ACHN (cell line): ENCODE measurements at places on chromosomes 12 and 14.

- DNase-seq = no peak
These were observed 24.7 kb downstream of the INSM2 start for GRCh38 chr14:35558680-35559079.

DNA sequence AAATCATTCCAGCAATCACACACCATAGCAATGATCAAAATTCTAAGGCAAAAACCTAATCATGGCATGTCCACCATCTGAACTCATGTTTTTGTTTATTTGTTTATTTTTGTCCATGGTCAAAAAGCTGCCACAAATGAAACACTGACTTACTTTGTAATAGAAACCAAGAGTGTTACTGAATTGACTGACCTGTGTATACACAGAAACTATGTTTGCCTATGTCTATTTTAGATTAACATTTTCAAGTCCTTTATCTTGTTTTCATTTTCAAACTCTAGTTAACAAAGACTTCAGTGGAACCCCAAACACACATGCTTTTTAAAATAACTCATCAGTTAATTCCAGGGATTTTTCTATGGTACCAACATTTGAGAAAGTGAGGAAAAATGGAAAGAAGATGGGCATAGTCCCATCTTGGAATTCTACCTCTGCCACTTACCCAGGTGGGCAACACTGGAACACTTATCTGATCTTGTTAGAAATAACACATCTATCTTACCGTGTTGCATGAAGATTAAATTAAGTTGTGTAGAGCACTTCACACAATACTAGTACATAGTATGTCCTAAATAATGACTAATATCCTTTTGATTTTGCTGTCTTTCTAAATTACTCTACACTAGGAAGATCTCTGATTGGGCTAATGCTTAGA is 6.4 kb downstream of the LUM start:
- DNase-seq = no peak

DNA sequence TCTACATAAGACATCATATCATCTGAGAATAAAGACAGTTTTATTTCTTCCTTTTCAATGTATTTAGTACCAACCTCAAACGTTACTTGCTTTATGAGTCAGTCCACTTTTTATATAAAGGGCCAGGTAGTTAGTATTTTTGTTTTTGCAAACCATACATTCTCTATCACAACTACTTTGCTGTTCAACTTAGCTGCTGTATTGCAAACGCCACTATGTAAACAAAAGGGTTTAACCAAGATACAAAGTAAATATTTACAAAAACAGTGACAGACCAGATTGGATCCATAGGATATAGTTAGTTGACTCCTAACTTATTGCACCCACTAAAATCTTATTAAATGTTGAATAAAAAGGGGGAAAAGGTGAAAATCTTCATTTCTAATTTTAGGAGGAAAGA is 87.7 kb upstream of the FOXG1 start:
- DNase-seq = no peak

GRCh38 chr12:116910645-116911451 is at the start of gene FBXW8:
Gene FBXW8 (plus strand): TSS chr12:116910950. CDS start chr12:116911038, 88 bp downstream.
- DNase-seq = peak; percentile 83

GRCh38 chr14:98077176-98077575 is 1194.8 kb downstream of the BCL11B start:
- DNase-seq = no peak

DNA sequence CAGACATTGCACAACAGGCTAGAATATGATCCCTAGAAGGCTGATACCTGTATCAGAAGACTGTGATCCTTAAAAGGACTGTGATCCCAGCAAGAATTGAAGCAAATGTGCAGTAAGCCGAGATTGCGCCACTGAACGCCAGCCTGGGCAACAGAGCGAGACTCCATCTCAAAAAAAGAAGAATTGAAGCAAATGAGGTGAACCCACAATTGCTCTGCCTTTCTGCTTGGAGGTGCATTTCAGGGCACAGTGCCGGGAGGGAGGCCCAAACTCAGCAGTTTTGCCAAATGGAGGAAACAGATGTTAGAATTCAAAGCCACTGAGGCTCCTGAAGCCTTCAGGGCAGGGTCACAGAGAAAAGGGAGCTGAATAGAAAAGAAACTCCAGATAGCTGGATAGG is 61.1 kb upstream of the COCH start:
- no peak for DNase-seq

- DNase-seq = no peak
These were observed 471 bp downstream of the MTRFR start for GRCh38 chr12:123233505-123234308.

- DNase-seq = peak; percentile 59
These were observed 189.2 kb upstream of the RASSF8 start for GRCh38 chr12:25769082-25769945.

- peak; percentile 18 for DNase-seq
These were observed 26.6 kb downstream of the DDX51 start for GRCh38 chr12:132117558-132117875.

DNA sequence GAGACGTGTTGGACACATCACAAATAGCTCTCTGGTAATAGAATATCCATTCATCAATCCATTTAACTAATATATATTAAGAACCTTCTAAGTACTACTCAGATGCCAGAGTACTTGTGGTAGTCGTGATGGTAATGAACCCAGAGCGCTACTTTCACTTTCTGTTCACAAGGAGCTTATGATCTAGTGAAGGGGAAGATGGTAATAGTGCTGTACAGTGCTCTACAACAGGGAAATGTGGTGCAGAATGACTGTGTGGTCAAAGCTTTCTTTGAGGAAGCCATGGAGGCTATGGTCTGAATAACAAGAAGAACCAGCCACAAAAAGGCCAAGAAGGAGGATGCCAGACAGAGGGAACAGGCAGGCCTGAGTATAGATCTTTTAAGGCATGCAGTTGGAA is 212.0 kb downstream of the PTPRO start:
- peak; percentile 61 for DNase-seq

DNA sequence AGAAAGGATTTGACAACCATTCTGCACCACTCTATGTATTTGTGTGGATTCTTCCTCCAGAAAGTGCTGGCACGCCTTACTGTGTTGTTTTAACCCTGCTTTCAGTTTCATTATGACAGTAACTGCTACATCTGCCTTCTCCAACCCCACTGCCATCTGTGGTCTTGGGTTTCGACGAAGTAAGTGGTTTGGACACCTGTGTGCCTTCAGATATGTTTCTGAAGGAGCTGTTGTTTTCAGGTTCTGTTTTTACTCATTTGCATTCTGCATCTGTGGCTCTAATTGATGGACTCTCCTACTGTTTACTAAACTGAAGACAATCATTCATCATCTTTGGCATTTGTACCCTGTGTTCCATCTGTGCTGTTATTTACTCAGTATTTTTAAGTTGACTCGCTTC is 4.1 kb downstream of the TSHR start:
- DNase-seq = no peak

DNA sequence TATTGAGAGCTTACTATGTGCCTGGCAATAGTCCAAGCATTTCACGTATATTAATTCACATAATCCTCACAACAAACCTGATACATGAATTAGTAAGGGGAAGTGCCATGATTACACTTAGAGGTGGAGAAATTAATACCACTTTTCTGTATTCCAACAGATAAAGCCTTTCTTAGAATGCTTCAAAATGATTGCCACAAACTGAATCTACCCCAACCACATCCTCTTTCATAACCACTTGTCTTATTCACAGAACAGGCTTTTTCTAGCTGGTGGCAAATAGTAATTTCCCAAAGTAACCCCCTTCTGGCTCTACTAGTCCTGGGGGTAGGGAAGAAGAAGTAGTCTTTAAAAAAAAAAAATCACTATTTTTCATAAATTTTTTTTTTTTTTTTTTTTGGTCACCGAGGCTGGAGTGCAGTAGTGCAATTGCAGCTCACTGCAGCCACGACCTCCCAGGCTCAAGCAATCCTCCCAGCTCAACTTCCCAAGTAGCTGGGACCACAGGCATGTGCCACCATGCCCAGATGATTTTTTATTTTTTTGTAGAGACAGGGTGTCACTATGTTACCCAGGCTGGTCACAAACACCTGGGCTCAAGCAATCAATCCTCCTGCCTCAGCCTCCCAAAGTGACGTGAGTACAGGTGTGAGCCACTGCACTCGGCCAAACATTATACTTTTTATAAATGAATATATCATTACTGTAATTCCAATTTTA is 59.0 kb upstream of the ARID2 start:
- DNase-seq = no peak

DNA sequence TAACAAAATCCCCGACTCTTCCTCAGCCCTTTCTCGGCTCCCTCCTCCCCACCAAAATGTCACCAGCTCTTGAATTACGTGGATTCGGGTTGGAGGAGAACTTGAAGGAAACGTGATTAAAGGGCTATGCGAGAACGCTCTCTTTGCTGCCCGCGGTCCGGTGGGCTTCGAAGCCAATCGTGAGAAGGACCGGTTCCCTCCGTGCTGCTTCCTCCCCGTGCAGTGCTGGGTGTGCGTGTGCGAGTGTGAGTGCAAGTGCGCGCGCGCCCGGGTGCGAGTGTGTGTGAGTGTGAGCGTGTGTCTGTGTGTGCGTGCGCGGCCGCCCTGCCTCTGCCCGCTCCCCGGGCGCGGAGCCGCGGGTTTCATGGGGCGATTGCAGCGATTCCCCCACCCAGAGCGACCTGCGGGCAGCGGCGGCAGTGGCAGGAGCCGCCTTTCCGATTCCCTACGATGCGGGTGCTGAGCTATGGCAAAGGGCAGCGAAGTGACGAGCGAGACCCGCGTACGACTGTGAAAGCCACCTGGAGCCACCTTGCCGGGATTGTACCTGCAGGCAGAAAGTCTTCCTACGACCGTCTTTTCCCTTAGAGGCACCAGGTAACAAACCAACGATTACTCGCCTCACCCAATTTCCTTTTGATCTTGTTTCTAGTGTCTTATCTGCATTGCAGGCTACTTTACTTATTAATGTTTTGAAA is 1.4 kb downstream of the LRFN5 start:
- no peak for DNase-seq

DNA sequence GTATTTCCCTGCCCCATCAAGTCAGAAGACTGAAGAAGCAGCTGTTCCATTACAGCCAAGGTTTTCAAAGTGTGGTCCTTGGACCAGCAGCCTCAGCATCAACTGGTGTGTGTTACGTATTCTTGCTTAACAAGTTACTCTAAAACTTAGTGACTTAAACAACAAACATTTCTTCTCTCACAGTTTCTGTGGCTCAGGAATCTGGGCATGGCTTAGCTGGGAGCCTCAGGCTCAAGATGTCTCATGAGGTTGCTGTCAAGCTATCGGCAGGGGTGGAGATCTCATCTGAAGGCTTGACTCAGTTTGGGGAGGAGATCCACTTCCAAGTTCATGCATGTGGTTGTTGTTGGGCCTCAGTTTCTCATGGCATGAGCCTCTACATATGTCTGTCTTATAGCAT is 174.5 kb downstream of the KTN1 start:
- DNase-seq = no peak

DNA sequence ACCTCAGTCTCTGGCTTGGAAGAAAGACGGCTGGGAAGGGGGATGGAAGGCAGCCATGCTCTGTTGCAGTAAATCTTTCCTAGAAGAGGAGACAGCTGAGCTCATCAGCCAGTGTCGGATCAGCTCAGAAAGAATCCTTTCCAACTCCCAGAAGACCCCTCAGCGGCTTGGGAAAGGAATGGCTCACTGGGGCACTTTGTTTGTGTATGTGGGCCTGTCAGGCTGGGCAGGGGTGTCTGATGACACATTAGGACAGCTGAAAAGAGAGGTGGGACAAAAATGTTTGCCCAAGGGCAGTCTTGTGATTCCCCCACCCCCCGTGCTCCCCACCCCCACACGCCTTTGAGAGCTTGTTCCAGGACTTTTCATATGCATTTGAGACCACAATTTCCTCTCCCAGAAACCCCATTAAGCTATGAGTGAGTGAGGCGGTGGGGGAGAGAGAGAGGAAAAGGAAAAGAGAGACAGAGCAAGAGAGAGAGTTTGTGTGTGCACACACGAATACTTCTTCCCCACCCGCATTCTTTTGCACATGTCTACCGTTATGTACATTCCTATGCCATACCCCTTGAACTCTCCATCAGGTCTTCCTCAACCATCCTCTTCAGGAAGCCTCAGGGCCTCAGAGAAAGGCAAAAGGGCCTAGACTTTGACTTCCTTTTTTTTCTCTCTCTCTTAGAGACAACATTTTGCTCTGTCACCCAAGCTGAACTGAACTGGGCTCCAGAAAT is 198.9 kb downstream of the ZFP36L1 start:
- DNase-seq = no peak

GRCh38 chr12:70082997-70083676 is 160.1 kb upstream of the CNOT2 start:
- DNase-seq = no peak

DNA sequence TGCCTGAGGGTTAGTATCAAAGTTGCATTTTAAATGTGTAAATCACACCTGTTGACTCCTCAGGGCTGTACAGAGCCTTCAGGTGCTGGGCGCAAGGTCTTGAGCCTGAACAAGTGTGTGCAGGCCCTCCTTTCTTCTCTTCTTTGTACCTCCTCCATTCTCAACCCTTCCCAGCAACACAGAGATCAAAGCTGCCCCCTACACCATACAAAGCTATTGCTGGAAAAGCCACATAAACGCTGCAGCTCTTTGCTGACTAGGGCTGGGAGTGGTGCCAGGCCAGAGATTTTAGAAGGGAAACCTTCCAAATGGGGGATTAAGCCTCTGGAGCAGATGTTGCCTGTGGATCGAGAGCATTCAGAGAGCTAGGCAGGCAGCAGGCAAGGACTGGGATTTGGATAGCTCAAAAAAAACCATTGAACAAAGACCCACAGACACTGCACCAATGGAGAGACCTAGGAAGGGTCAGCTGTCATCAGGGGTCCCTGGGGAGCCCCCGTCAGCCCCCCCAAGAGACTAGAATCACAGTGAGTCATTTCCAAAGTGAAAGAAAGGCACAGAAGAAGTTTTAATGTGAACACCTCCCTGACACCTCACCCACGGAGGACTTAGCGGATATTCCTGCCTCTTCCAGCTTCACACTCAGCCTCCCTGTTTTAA is 18.2 kb upstream of the SUSD6 start:
- no peak for DNase-seq

GRCh38 chr12:118980407-118981014 is 830 bp upstream of the SRRM4 start:
- no peak for DNase-seq

GRCh38 chr12:126591533-126591932 is 1526.3 kb downstream of the AACS start:
- no peak for DNase-seq
